ENCODE measurements at places on chromosomes 11 and 22.
A peak's percentile ranks its signal among the peaks of the same experiment; 100 is the strongest.

GRCh38 chr11:134636071-134636470, 224.0 kb upstream of the B3GAT1 start:
- H3K4me3 ChIP-seq, result no peak overlapping the region
- H3K4me1 ChIP-seq, result no peaks in the 10 kb centered on the region
- DNase-seq, result no peak
- H3K27me3 ChIP-seq, result no peaks in the 10 kb centered on the region
- no peaks in the 10 kb centered on the region for H3K36me3 ChIP-seq

GRCh38 chr11:91840640-91841240, 383.9 kb upstream of the FAT3 start:
- H3K27ac ChIP-seq, result no peak overlapping the region
- no peak overlapping the region for H3K4me3 ChIP-seq
- H3K27me3 ChIP-seq, result no peaks in the 10 kb centered on the region
- H3K4me1 ChIP-seq, result no peaks in the 10 kb centered on the region
- DNase-seq, result no peak
- H3K36me3 ChIP-seq, result no peaks in the 10 kb centered on the region

GRCh38 chr22:46829117-46829891, 66.9 kb downstream of the TBC1D22A start:
- DNase-seq, result no peak
- H3K27me3 ChIP-seq, result no peaks in the 10 kb centered on the region
- no peak overlapping the region for H3K4me3 ChIP-seq
- no peak overlapping the region for H3K27ac ChIP-seq
- peaks cover 20% of the 10 kb centered on the region for H3K36me3 ChIP-seq

DNA sequence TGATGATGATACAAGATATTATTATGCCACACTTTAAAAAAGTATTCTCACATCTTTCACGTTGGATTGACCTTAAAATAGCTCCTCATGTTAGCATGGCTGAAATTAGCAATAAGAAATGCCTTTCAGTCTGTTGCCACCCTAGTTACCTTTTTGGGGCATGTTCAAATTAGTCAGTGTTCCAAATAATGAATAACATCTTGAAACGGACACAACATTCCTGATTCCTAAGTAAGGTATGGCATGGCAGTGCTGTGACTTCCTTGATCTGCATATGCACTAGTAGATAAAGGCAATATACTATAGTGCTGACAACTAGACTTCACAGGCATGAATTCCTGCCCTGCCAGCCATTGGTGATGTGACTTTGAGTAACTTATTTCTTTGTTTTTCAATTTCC, 914.5 kb downstream of the METTL15 start:
- no peaks in the 10 kb centered on the region for H3K4me1 ChIP-seq
- no peak for DNase-seq
- H3K27me3 ChIP-seq, result no peaks in the 10 kb centered on the region
- no peak overlapping the region for H3K4me3 ChIP-seq
- H3K36me3 ChIP-seq, result no peaks in the 10 kb centered on the region

DNA sequence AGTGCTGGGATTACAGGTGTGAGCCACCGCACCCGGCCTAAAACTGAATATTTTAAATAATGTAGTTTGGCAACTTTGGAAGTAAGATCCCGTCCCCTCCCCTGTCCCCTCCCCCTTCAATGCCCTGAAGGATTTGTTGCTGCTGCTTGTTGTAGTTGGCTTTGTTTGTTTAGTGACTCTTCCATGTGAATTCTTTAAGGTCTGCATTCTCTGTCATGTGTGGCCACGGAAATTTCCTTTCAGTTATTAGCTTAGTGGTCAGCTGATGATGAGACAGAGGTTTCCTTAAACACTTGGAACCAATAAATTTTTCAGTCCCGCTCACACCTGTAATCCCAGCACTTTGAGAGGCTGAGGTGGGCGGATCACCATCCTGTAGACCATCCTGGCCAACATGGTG, 109.9 kb downstream of the MPPED1 start:
- no peaks in the 10 kb centered on the region for H3K27me3 ChIP-seq
- no peak overlapping the region for H3K4me3 ChIP-seq
- H3K27ac ChIP-seq, result no peak overlapping the region
- no peaks in the 10 kb centered on the region for H3K4me1 ChIP-seq
- no peaks in the 10 kb centered on the region for H3K36me3 ChIP-seq

DNA sequence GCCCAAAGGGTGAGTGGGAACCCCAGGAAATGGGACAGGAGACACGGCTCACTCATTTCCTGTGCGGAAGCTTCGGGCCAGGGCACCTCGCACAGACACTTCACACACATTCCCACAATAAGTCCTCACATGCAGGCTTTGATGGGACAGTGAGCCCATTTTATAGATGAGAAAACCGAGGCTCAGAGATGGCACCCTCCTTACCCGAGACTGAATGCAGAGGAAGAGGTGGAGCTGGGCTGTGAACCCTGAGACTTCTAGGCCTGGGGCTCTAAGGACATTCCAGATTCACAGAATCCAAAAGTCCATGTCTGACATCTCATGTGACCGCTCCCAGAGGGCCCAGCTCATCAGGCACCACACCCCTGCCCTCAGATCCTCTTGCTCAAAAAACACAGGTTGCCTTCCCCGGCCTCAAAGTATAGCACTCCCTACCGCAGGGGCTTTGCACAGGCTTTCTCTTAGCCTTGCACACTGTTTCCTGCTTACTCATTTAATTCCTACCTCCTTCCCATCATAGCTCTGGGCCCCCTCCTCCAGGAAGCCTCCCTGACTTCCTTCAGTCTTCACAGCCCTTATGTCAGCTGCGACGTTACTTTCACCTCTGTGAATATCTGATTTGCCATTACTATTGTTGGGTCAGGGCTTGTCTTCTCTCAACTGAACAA, 57.1 kb upstream of the TCF20 start:
- no peak overlapping the region for H3K27ac ChIP-seq
- no peak for DNase-seq
- no peaks in the 10 kb centered on the region for H3K36me3 ChIP-seq
- H3K4me1 ChIP-seq, result peaks cover 36% of the 10 kb centered on the region

GRCh38 chr11:78079232-78080083, at the start of gene NDUFC2:
NDUFC2 (minus strand) TSS chr11:78079862; CDS start chr11:78079744, 118 bp downstream.
- no peaks in the 10 kb centered on the region for H3K27me3 ChIP-seq
- H3K4me1 ChIP-seq, result peaks cover 25% of the 10 kb centered on the region
- DNase-seq, result peak; percentile 16
- H3K27ac ChIP-seq, result peak within 1 kb of the TSS; percentile 71

- no peaks in the 10 kb centered on the region for H3K4me1 ChIP-seq
- no peaks in the 10 kb centered on the region for H3K36me3 ChIP-seq
- no peaks in the 10 kb centered on the region for H3K27me3 ChIP-seq
- no peak overlapping the region for H3K27ac ChIP-seq
- no peak overlapping the region for H3K4me3 ChIP-seq
These were observed 52.6 kb upstream of the NAV2 start for GRCh38 chr11:19660076-19660475.

DNA sequence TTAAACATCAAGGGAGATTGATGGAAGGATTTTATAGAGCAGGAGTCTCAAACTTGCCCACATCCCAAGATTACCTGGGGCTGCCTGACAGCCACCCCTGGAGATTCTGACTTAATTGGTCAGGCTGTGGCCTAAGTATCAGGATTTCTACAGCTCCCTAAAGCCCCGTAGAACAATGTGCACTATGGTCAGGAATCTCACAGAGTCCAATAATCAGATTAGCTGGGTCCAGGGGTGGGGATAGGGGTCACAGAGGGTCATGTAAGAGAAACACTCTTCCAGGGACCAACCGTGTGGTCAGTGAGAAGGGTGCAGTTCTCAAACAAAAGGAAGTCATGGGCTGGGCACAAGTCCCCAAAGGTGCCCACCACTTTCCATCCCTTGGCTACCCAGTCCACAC, 20.5 kb upstream of the FBLN1 start:
- H3K4me3 ChIP-seq, result no peak overlapping the region
- no peaks in the 10 kb centered on the region for H3K27me3 ChIP-seq
- no peaks in the 10 kb centered on the region for H3K36me3 ChIP-seq
- no peaks in the 10 kb centered on the region for H3K4me1 ChIP-seq
- no peak for DNase-seq

- no peaks in the 10 kb centered on the region for H3K36me3 ChIP-seq
- H3K4me1 ChIP-seq, result peaks cover 5% of the 10 kb centered on the region
- no peak overlapping the region for H3K27ac ChIP-seq
- H3K27me3 ChIP-seq, result no peaks in the 10 kb centered on the region
These were observed 46.1 kb downstream of the RRAS2 start for GRCh38 chr11:14312736-14313438.

DNA sequence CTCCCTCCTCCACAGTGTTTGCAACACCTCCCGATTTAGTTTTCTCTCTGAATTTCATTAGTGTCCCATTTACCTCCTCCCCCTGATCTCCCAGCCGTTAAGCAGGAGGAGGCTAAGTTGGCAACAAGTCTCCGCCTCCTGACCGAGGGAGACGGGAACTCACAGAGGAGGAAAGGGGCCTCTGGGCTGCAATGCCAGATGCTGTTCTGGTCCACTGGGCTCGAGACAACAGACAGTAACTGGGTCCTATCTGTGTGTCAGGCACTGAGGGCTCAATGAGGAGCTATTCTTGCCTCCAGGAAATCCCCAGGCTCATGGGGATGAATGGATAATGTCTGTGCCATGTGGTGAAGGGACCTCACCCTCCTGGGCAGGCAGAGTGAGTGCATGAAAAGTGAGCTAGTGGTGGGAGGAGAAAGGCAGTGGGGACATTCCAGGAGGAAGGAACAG, 228.1 kb downstream of the TENM4 start:
- no peaks in the 10 kb centered on the region for H3K4me1 ChIP-seq
- no peak for DNase-seq
- no peaks in the 10 kb centered on the region for H3K27me3 ChIP-seq

- H3K4me3 ChIP-seq, result no peak overlapping the region
- no peaks in the 10 kb centered on the region for H3K4me1 ChIP-seq
- no peak for DNase-seq
- H3K27ac ChIP-seq, result no peak overlapping the region
- no peaks in the 10 kb centered on the region for H3K36me3 ChIP-seq
These were observed 80.7 kb downstream of the RBFOX2 start for GRCh38 chr22:35947794-35948425.

GRCh38 chr11:87236368-87236767, 198.6 kb downstream of the TMEM135 start:
- H3K27ac ChIP-seq, result no peak overlapping the region
- DNase-seq, result no peak
- no peaks in the 10 kb centered on the region for H3K4me1 ChIP-seq
- H3K27me3 ChIP-seq, result no peaks in the 10 kb centered on the region
- no peak overlapping the region for H3K4me3 ChIP-seq
- H3K36me3 ChIP-seq, result no peaks in the 10 kb centered on the region

DNA sequence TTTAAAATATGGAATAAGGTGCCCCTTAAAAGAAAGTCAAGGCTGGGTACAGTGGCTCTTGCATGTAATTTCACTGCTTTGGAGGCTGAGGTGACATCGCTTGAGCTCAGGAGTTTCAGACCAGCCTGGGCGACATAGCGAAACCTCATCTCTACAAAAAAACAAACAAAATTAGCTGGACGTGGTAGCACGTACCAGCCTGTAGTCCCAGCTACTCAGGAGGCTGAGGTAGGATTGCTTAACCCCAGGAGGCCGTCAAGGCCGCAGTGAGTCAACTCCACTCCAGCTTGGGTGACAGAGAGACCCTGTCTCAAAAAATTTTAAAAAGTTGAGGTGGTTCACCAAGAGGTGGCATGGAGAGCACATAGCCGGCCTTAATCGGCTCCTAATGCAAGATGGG, 17.7 kb upstream of the ADORA2A start:
- H3K27me3 ChIP-seq, result no peaks in the 10 kb centered on the region
- H3K36me3 ChIP-seq, result peaks cover 24% of the 10 kb centered on the region
- no peak overlapping the region for H3K4me3 ChIP-seq
